T-helper 17 cell (primary cell): ENCODE measurements at places on chromosomes 7 and 10.
A peak's percentile ranks its signal among the peaks of the same experiment; 100 is the strongest.

DNA sequence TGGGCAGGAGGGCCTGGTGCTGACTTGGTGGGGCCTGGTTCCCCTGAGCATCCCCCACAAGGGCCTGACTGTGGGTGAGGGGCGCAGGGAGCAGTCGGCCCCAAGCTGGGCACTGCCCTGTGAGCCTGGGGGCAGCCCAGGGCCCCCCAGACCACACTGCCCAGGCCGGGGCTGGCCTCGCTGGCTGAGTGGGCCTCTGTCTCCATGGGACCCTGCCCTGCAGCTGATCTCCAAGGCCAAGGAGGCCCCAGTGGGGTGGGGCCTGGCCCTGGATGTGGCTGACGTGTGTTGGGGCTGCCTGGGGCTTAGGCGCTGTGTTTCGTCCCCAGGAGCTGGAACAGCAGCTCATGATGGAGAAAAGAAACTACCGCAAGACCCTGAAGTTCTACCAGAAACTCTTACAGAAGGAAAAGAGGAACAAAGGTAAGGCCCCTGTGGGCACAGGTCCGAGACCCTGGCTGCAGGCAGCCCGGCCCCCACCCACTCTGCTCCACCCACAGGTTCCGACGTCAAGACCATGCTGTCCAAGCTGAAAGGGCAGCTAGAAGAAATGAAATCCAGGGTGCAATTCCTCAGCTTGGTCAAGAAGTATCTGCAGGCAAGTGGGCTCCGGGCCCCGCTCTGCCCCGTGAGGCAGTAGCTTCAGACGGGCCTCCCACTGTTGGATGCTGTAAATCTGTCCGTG, 23.5 kb upstream of the UTF1 start:
- no peak for DNase-seq

DNA sequence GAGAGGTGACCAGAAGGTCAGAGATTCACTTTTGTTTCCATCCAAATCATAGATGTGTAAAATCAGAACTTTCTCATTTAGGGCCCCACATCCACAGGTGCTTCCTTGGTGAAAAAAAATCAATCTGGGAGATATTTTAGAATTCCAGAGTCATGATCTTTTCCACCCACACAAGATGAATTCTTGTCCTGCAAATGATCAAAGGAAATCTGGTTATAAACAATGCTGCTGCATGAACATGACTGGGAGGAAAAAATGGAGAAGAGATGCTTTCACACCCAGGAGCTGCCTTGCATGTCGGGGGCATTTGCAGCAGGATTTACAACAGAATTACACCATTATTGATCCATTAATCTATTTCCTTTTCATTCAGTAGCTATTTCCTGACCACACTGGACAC, 106.5 kb upstream of the TMEM72 start:
- no peak for DNase-seq

DNA sequence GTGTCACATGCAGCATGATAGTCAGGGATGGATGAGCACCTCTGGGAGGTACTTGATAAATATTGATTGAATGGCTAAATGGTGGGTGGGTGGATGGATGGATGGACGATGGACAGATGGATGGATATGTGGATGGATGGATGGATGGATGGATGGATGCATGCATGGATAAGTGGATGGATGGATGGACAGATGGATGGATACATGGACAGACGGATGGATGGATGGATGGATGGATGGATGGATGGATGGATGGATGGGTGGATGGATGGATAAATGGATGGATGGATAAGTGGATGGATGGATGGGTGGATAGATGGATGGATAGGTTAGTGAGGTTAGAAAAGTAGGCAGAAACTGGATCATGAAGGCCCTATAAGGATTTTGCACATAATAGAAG, 37.4 kb downstream of the PTPRE start:
- no peak for DNase-seq

- no peak for DNase-seq
These were observed 38.3 kb downstream of the LYZL2 start for GRCh38 chr10:30591249-30591670.

DNA sequence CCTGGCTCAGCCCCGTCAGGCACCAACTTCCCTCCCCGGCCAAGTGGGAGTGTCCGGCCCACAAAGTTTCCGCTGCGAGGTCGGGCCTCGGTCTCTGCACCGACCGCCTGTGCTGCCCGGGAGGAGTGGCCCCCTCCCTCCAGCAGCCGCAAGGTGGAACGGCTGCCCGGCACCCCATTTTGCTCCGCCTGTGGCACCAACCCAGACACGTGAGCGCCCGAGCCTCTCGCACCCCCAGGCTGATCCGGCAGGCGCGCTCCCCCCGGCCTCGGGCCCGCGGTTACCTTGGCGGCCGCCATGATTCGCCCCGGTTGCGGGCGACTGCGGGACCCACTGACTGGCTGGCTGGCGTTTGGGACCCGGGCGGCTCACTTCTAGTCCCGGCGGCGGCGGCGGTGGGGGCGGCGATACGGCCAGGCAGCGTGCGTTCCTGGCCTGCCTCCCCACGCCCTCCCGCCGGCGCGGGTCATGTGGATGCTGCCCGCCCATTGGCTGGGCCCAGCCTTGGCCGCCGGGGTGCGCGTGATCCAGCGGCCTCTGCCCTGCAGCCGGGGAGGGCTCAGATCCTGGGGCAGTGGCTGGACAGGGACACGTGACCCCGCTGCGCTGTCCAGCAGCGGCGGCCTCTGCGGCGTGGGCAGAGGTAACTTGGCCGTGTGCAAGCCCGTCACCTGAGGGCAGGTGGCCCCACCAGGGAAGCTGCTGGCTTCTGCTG, at the start of gene SLC25A13:
Gene SLC25A13 (minus strand): TSS at position 441 of the 715 bp plus-strand sequence. CDS start 142 bp downstream, at position 299.
- peak; percentile 44 for DNase-seq

DNA sequence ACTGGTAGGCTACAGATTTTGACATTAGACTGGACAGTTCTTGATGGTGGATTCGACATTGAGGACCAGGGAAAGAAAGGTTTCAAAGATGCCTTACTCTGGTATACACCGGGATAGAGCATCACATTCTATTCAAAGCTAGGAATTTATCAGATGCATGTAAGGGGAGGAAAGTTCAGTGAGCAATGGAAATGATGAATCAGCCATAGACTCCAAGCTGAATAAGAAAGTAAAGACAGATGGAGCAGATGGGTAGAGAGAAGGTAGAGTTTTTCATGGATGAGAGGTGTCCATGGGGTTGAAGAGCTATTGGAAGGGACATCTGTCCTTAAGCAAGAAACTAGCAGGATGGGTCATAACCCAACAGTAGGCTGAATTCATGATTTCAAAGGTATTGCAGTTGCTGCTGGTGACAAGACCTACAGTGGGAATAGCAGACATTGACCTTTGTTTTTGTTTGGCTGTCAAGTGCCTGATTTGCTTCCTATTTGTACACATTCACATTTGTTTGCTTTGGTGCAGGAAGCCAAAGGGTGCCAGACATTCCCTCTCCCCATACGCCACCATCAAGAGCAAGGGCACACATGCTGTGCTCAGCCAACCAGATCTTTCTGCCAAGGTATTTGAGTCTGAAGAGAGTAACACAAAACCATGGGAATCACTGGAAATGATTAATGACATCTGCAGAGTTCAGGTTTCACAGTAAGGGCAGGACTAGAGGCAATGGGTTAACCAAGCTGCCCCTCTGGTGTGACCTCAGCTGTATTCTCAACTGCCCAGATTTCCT, 8.6 kb upstream of the CACUL1 start:
- no peak for DNase-seq

DNA sequence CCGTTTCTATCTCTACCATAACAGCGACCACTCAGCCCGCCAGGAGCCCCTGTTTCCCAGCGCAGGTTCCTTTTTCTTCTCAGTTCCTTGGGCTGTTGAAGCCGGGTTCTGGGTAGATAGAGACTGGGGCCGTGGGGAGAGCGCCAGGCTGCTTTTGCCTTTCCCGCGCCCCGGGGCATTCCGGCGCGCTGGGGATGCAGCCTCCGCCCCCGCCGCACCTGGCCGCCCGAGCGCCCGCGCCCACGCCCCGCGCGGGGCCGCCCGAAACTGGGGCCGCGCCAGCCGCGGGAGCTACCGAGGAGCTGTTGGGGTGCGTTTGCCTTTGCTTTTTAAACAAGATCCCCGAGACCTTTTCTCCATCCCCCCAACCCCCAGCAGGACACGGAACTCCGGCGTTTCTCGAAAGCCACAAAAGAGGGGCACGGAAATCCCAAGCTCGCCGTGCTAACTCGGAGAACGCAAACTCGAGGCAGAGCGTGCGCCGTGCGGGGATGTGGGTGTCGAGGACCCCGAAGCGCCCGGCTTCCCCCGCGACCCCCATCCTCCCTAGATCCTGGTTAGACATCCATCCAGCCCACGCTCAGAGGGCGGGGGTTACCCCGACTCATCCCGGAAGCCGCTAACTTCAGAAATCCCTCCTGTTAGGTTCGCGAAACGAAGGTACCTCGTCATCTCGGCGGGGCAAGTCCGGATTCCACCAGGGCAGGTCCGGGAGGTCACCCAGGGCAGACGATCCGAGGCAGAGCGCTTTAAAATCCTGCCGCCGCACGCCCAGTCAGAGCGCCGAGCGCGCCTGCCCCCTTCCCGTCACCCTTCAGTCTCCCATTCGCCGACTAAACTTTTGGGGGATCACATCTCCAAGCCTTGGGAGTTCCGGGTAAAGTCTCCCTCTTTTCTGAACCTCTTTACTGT, 1.0 kb downstream of the GRM8 start:
- DNase-seq: no peak

DNA sequence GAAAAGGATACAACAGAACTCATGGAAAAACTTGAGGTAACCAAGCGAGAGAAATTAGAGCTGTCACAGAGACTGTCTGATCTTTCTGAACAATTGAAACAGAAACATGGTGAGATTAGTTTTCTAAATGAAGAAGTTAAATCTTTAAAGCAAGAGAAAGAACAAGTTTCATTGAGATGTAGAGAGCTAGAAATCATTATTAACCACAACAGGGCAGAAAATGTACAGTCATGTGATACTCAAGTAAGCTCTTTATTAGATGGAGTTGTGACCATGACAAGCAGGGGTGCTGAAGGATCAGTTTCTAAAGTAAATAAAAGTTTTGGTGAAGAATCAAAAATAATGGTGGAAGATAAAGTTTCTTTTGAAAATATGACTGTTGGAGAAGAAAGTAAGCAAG, 62.1 kb downstream of the AKAP9 start:
- no peak for DNase-seq
